ENCODE measurements at places on chromosomes 5 and 9.
A peak's percentile ranks its signal among the peaks of the same experiment; 100 is the strongest.

DNA sequence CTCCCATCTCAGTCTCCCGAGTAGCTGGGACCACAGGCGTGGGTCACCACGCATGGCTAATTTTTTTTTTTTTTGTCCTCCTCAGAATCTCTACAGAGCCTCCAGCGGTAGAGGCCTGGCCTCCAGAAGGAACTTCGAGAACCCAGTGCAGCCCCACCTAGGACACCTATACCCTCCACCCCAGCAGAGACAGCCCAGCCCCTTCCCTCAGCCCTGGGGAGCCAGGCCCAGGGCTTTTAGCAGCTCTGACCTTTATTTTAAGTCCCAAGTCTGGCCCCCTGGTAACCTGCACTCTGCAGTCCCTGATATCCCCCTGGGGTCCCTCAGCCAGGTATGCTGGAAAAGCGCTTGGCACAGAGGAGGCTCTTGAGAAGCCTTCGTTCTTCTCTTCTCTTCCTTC lies 5.2 kb downstream of the GLIPR2 start:
- no peak for DNase-seq

DNA sequence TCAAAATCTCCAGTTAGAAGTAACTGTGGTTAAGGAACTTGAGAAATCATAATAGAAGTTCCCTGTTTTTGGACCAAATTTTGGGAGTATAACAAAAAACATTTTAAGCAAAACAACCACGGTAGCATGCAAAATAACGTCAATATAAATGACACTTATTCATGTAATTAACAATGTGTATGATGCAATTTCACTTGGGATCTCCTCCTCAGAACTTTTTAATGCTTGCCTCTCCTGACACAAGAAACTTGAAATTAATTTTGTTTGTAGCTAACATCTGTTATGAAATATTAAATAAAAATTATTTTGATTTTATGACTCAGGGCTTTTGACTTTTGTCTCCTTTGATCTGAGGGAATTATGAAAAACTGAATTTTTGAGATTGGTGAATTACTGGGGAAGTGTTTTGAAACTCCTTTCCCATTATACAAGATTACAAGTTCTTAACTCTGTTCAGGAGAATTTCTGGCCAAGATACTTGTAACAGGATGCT lies 149.7 kb downstream of the ATP10B start:
- DNase-seq = no peak

- DNase-seq = peak; percentile 43
These were observed 3.5 kb downstream of the PAM start for GRCh38 chr5:102758576-102758975.

DNA sequence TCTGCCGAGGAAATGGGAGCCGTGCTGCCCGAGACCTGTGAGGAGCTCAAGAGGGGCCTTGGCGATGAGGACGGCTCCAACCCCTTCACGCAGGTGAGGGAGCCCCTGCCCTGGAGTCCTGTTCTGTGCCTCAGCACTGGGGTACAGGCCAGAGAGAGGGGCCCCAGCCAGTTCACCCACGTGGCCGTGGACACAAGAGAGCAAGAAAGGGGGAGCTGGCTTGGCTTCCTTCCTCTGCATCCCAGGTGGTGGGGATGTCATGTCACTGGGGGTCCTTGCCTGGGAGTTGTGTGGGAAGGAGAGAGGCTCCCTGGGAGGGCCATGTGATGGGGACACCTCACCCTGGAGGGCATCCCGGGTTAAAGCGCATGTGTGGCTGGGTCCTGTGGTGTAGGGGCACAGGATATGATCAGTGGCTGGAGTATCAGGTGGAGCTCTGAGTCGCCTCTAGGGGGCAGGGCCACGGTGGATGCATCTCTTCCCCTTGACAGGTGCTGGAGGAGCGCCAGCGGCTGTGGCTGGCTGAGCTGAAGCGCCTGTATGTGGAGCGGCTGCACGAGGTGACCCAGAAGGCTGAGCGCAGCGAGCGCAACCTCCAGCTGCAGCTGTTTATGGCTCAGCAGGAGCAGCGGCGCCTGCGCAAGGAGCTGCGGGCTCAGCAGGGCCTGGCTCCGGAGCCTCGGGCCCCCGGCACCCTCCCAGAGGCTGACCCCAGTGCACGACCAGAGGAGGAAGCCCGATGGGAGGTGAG lies 7.5 kb downstream of the N4BP3 start:
- DNase-seq = peak; percentile 9

GRCh38 chr9:69030851-69031645 lies 4.5 kb upstream of the FXN start:
- no peak for DNase-seq

- no peak for DNase-seq
These were observed 94.1 kb downstream of the NFIB start for GRCh38 chr9:14219850-14220249.

- DNase-seq = no peak
These were observed 65.1 kb upstream of the C5orf46 start for GRCh38 chr5:147971472-147971871.

GRCh38 chr5:53179691-53180090 lies 70.1 kb upstream of the MOCS2 start:
- DNase-seq = no peak

DNA sequence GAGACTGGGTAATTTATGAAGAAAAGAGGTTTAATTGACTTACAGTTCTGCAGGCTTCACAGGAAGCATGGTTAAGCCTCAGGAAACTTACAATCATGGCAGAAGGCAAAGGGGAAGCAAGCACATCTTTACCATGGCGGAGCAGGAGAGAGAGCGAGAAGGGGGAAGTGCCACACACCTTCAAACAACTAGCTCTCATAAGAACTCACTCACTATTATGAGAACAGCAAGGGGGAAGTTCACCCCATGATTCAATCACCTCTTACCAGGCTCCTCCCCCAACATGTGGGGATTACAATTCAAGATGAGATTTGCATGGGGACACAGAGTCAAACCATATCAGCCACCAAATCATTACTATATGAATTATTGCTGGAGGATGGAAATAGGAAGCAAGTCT lies 30.3 kb upstream of the STX17 start:
- DNase-seq = no peak

DNA sequence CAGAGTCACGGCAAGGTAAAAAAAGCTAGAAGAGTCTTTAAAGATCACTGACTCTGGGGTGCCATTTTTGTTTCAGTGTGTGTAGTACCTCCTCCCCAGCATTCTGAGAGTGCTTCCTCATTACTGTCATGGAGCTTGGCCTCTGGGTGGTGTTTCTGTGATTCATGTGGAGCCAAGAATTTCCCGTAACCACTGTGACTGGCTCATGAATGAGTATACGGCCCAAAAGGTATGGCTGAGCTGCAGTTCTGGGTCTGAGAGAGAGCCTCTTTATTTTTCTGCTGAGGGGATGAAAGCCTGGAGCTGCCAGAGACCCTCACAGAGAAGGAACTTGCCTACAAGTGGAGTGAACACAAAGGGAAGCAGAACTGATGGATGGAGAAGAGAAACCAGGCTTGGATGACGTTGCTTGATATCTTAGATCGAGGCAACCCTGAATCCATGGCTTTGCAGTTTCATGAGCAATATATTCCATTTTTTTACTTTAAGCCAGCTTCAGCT lies 85.6 kb downstream of the PTTG1 start:
- DNase-seq = no peak

GRCh38 chr5:143733665-143734455 lies 78.1 kb upstream of the HMHB1 start:
- DNase-seq = peak; percentile 28

GRCh38 chr9:134636149-134636507 lies 5.5 kb upstream of the COL5A1 start:
- DNase-seq = no peak

GRCh38 chr5:127812570-127812969 lies 109.4 kb downstream of the CCDC192 start:
- no peak for DNase-seq

DNA sequence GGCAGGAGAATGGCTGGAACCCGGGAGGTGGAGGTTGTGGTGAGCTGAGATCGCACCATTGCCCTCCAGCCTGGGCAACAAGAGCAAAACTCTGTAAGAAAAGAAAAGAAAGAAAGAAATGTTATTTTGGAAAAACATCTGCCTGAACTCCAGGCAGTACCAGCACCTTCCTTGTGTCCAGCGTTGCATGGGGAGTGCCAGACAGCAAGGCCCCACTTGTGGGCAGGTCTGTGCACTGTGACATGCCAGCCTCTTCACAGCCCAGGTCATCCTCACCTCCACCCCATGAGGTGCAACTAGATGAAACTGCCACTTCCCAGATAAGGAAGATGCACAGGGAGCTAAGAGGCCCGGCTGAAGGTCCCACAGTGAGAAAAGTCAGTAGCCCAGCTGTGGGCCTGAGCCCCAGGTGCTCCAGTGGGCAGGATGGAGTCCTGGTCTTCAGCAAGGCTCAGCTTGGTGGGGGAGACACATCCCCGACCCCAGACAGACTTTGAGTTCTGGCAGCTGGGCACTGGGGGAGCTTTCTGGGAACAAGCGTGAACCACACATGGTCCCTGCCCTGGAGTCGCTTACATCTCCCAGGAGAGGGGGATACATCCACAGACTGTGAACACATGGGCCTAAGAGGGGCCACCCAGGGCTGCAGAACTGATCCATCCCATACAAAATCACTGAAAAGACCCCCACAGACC lies 146.9 kb upstream of the IER5L start:
- no peak for DNase-seq

- no peak for DNase-seq
These were observed 112.3 kb upstream of the SMIM23 start for GRCh38 chr5:171673328-171673727.

DNA sequence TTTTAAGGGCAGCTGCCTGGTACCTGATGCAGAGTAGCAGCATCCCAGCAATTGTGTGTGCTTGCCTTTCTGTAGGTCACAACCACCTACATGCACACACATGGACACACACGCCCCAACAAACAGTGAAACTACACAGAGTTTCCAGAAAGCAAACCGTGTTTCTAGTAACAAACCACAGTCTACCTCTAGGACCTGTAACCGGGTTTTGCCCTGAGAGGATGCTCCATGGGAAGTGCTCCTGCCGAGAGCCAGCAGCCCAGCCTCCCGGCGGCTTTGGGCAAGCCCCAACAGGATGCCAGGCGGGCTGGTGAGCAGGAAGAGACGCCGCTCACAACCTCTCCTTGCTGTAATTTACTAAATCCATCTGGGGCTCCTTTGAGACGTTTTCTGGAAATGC lies 4.1 kb upstream of the TCF7 start:
- DNase-seq = no peak

DNA sequence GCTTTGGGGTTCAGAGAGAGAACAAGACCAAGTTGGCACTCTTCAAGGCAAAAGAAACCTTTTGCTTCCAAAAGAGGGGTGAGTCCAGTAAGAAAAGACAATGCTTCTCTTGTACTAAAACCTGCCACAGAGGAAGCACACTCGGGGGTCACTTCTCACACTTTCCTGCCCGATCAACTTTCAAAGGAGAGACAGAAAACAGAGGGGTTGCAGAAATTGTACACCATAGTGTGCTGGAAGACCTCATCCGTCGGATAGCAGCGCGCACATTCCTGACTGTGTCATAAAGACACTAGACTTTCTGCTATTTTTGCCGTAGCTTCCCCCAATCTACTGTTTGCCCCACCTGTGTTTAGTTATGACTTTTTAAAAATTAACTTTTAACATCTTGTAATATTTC lies 66.9 kb downstream of the OR2K2 start:
- DNase-seq = no peak

DNA sequence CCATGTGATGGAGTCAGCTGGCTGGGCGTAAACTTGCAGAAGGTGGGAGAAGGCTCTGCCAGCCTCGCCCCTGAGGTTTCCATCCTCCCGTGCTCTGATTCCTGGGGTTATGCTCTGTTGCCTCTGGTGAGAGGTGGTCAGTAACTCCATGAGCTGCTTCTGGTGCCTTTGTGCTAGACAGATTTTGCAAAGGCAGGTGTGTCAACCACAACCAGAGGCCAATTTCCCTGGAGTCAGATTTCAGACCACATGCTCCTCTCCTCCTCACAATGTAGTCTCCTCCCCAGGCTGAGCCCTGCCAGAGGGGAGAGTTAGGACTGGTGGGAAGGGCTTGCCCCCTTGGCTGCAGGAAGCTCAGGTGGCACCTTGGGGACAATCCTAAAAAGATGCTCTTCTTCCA lies 38.8 kb upstream of the TENT4A start:
- no peak for DNase-seq

GRCh38 chr9:101727612-101728524 lies 10.6 kb downstream of the GRIN3A start:
- no peak for DNase-seq

DNA sequence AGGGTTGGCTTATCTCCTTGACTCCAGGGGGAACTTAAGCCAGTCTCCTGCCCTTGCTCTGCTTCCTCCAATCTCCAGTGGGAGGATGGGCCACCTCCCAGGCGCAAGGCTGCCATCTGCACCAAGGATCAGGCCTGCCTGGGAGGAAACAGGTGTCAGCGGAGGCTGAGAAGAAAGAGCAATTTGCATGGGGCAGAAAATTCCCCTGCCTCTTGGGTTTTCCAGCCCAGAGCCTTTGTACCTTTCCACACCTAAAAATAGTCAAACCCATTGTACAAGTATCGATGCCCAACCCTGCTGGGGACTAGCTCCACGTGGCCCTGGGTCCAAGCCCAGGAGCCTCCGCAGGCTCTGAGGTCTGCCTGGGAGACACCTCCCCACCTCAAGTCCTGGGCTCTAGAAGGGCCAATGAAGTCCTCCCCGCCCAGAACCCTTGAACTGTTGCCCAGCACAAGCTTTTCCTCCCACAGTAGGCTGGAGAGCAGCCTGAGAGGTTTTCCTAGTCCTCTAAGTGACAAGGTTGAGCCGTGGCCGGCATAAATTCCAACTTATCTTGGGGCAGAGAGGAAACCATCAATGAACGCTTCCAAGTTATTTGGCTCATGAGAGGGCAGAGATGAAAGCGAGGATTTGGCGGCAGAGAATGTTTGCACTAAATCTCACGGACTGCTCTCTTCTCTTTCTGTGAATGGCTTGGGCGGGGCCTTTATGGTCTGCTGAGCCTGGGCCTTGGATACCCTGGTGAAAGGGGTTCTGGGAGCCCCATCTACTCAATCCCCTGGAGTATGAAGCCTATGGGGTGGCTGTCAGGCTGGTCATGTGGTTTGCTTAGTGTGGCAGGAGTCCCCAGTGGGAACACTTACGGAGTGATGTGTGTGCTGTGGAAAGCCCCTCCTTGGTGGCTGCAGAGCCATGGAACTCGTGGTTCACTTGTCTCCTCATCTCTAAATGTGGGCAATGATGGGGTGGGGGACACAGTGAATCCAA lies 15.6 kb downstream of the JADE2 start:
- DNase-seq = no peak

- DNase-seq = peak; percentile 11
These were observed 50.8 kb downstream of the GABBR2 start for GRCh38 chr9:98657897-98658296.

- peak; percentile 65 for DNase-seq
These were observed 1.2 kb downstream of the FGF18 start for GRCh38 chr5:171420431-171421241.

Data from mesenchymal stem cell (in vitro differentiated cells and primary cell).